Activated naive CD8-positive, alpha-beta T cell treated with anti-CD3 and anti-CD28 coated beads, Interleukin-2, amount 10 ng/mL, durations not matched to agents 7 days and 5 days (primary cell): ENCODE measurements at places on chromosomes 13 and 19.

DNA sequence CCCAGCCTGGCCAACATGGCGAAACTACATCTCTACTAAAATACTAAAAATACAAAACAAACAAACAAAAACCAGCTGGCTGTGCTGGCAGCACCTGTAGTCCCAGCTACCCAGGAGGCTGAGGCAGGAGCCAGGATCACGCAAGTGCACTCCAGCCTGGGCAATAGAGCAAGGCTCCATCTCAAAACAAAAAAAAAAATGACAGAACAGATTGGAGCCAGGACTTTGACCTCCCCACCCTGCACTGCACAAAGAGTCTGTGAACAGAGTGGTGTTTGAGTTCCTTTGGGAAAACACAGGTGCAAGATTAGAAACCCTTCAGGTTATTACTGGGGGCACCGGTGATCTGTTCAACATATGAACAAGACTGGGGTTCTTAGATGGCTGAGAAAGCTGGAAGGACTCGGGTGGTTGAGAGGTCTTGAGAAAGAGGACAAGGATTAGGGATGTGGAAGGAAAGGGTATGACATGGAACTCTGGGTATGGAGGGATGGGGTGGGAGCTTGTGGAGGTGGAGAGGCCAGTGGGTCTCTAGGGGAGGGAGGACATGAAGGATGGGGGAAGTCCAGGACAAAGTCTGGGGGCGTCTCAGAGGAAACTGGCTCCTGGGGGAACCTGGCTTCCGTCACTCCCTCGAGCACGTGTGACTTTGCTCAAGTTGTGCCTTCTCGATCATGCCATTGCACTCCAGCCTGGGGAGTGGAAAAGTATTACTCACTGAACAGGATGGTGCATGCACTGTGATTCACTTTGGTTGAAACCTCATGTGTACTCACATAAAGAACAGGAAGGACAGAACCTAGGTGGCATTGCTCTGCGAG is 25.9 kb downstream of the RCN3 start:
- DNase-seq: no peak

- DNase-seq: no peak
These were observed 171.7 kb downstream of the LACC1 start for GRCh38 chr13:44051405-44051804.

DNA sequence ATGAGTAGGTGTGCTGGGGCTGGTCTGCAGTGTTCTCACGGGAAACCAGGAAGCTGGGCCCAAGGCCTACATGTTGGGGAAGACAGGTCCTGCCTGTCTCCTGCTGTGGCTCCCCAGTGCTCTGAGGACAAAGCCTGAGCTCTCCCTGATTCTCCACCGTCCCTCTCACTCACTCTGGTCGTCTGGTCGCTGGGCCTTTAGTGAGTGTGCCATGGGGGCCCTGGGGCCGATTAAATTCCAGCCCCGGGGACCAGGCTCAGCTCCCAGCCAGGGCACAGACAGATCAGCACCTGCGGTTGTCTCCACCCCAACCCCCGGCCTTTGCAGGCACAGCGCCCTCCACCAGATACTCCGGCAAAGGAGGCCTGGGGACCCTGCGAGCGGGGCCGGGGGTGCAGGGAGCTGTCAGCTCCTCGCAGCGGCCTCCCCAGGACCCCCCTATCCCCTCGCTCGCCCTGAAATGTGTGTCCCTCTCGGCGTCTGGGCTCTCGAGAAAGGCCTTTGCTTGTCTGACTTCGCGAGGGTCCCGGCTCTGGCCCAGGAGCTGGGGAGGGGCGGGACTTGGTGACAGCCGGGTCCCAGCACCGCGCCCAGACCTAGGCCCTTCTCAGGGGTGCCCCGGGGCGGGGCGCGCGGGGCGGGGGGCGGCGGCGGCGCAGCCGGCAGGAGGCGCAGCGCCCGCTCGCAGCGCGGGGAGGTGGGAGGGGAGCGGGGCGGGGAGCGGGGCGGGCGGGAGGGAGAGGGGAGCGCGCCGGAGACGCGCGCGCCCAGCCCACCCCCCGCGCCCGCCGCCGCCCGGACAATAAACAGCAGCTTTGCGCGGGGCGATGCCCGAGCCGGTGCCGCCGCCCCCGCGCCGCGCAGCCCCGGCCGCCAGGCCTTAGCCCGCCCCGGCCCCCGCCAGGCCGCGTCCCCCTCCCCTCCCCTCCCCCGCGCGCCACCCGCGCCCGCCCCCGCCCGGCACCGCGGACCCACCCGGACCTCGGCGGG is at the start of gene PALM:
Gene PALM (plus strand): TSS at position 782 of the 990 bp plus-strand sequence. CDS start 212 bp downstream, outside the sequence.
- DNase-seq: no peak

DNA sequence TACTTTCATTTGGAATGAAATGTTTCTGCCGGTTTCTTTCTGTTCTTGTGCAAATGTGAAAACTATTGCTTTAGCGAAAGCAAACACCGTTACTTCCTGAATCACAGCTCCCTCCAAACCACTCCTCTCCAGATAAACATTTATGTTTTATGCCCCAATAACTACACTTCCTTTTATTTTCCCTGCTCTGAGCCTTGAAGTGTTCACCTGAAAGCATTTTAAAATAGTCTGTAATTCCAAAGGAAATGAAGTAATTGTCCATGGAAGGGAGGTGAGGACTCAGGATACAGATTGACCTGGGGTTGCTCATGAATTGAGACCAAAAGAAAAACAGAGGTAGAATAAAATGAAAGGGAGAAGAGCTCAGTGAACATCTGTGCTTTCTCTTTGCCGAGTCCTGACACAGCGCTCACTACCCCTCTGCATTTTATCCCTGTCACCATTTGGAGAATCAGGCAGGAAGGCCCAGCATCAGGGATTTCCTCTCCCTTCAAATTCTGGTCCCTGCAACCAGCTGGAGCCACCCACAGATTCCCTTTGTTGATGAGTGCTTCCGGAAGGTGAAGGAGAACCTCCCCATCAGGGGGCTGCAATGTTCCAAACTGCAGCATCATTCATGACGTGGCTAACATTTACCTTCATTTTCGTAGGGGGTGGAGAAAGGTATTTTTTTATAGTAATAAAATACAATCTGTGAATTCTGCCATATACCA is 171.9 kb downstream of the ITGBL1 start:
- DNase-seq: no peak

GRCh38 chr19:52142001-52142595 is 2.4 kb upstream of the ZNF616 start:
- no peak for DNase-seq

GRCh38 chr19:45960595-45961235 is 12.9 kb downstream of the NOVA2 start:
- DNase-seq: no peak

GRCh38 chr13:39397226-39397895 is 205.6 kb downstream of the LHFPL6 start:
- DNase-seq: no peak

- no peak for DNase-seq
These were observed 19.3 kb downstream of the SAFB start for GRCh38 chr19:5642204-5642603.
